ENCODE measurements at places on chromosomes 6 and 20. TPM values are rescaled to one million over a fixed set of nuclear protein-coding genes. Genes with fewer than 3 reads are reported as not detected.

The CDKN1A gene
- 669 TPM for total RNA-seq

The SLC17A3 gene
- not detected for total RNA-seq

The LRRN4 gene
- total RNA-seq, result not detected

The PM20D2 gene
- total RNA-seq, result 4.6 TPM

The HFE gene
- total RNA-seq, result 12.5 TPM

The LY6G5B gene
- 2.4 TPM for total RNA-seq

The BCAS1 gene
- total RNA-seq, result not detected

The STMND1 gene
- total RNA-seq, result not detected

The OR12D2 gene
- total RNA-seq, result not detected

The GPLD1 gene
- total RNA-seq, result not detected

The BAG2 gene
- total RNA-seq, result 19.6 TPM

- DNase-seq, result no peak
Measured at GRCh38 chr6:13709689-13710551, 1.7 kb downstream of the RANBP9 start.

- no peak for DNase-seq
Measured at GRCh38 chr6:75748003-75748742, 866 bp upstream of the MYO6 start.

GRCh38 chr6:151452750-151453427 lies 963 bp upstream of the RMND1 start:
- no peak for DNase-seq

DNA sequence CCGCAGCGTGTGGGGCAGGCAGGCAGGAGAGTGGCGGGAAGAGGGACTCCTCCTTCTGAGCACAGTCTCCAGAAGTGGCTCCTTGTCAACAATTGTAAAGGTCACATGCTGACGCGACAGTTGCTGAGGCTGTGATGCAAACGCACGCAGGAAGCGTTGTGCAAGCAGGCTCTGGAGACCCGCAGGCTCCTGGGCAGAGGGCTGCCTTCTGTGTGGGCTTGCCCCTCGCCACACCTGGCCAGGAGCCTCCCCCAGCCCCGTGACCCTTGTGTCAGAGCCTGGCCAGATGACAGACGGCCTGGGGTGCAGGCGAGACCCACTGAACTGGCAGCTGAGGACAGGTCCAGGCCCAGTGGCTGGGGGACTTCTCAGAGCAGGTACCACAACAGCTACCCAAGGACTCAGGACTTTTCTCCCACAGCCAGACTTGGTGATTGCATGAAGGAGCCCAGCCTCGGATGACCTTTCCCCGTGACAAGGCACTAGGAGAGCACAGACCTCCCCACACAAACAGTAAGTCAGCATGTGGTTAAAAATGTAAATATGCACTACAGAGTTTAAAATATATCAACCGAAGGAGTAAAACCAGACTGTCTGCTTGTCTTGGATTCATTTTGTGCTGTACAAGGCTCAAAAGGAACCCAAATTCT lies 222.1 kb upstream of the RREB1 start:
- no peak for DNase-seq

DNA sequence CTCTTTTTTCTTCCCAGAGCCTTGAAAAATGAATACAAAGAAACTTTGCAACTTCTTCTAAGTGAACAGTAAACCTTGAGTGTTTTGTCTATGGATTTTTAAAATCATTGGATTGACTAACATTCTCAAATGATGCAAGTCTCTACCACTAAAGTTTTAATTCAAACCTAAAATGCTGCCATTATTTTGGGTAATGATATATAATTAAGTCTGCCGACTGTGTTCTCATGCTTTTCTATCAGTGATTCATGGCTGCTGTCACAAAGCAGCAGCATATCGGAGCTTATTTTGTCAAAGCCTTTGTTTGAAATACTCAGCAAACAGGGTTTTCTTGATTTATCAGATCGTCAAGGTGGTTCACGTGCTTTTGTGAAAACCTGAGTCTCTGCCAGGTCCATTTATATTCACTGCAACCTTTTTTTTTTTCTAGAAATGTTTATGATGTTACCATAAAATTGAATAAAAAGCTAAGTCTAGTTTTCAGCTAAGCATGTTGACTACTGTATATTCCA lies 96.3 kb downstream of the GJA1 start:
- DNase-seq, result no peak

DNA sequence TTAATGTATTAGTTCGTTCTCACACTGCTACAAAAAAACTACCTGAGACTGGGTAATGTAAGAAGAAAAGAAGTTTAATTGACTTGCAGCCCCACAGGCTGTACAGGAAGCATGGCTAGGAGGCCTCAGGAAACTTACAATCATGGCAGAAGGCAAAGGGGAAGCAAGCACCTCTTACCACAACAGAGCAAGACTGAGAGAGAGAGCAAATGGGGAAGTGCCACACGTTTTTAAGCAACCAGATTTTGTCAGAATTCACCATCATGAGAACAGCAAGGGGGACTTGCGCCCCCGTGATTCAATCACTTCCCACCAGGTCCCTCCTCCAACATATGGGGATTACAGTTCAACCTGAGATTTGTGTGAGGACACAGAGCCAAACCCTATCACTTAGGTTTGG lies 70.8 kb upstream of the SRSF6 start:
- no peak for DNase-seq

DNA sequence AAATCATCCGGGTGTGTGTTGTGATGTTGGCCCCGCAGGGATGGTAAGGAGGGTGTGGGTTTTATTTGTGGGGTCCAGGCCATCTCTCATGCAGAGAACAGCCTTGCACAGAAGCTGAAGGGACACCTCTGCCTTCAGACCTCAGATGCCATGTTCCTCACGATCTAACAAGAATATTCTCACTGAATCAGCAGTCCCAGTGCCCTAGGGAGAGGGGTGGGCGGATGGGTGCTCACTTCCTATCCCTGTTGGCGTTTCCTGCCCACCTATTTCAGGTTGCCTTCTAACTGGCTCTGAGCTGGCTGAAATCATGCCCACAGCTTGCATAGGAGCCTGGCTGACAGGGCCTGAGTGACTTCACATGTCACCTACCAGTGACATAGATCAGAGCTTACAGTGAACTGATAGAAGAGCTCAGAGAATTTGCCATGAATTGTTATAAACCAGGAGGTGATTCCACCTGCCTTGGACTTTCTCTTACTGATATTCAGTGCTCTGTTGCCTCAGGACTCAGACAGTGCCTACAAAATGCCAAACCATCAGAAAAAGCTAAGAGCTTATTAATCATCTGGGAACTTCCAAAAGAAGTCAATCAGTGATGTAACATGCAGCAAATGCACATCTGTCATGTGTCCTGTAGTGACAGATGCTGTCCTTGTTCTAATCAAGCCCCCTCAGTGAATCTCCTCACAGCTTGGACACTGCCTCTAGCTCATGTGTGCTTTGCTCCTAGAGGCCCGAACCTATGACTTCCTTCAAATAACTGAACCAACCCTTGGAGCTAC lies 285.8 kb upstream of the PRND start:
- DNase-seq, result no peak

GRCh38 chr6:63899550-63899949 lies 263.9 kb downstream of the PHF3 start:
- DNase-seq, result peak; percentile 44

GRCh38 chr6:113630738-113631535 lies 226.2 kb upstream of the MARCKS start:
- DNase-seq, result no peak

DNA sequence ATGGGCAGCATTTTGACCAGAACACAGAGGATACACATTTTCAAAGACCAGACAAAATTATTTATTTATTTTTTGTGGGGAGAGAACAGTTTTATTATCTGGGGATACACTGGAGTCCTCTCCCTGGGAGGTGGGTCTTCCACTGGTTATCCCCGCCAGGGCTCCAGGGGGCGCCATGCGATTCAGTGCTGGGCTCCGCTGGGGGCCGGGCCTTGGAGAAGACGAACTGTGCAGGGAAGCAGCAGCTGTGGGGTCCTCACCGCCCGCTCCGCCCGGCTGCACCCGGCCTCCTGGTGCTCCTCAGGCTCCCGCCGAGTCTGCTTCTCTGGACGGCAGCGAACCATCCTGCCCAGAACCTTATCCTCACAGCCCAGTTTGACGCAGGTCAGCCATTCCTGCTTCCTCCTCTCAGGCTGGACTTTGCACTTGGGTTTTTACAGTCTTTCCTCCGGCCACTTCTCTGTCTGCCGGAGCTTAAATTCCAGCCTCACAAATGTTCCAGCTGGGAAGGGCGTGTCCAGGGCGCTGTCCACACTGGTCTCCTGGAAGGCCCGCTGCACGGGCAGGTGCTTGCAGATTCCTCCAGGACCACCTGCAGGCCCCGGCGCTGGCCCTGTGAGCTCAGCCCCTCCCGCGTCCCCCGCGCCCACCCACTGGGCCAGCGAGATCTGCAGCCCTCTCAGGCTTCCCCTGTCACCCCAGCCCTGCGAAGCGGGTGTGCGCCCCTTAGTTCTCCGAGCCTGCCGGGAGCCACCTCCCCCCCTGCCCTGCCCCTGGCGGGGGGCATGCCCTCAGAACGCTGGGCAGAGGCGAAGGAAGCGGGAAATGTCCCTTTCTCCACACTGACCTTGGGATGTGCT lies 1830.0 kb upstream of the DEFB115 start:
- DNase-seq, result no peak

- peak; percentile 26 for DNase-seq
Measured at GRCh38 chr20:15364781-15365180, 1027.4 kb upstream of the FLRT3 start.

- DNase-seq, result no peak
Measured at GRCh38 chr20:51570739-51571459, 28.4 kb upstream of the NFATC2 start.

DNA sequence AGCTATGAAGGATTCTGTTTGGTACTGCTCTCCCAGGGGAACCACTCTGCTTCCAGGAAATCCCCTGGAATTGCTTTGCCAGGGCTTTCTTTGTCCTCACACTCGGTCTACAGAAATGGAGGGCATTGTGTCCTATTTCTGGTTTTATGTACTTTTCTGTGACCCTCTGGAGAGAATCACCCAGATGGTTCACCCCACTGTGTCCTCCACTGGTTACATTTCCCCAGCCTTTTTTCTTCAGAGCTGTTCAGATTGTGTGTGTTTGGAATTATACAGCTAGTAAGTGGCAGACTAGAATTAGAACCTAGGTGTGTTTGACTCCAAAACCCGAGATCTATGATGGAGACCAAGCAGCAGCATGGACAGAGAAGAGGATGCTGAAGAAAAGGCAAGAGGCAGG lies 80.8 kb downstream of the CD164 start:
- no peak for DNase-seq

DNA sequence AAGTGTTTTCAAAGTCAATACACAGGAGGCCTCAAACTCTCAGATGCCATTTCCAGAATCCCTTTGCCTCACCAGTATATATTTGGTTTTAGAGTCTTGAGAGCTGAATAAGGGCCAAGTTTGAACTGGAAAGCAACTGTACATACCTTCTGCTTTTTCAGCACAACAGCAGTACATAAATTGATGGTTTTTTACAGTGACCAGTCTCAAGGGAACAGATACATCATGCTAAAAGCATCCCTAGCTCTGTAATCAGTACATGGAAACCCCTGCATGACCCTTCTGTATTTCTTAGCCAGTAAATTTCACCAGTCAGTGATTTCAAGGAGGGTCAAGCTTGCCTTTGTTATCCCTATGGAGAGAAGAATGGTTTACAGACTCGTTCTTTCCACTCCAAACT lies 40.6 kb upstream of the ECHDC1 start:
- DNase-seq, result peak; percentile 83

GRCh38 chr6:126380072-126380583 lies 40.2 kb downstream of the CENPW start:
- no peak for DNase-seq

GRCh38 chr20:49430320-49430719 lies 52.1 kb downstream of the KCNB1 start:
- no peak for DNase-seq

- DNase-seq, result peak; percentile 18
Measured at GRCh38 chr6:110828396-110828795, 13.1 kb upstream of the CDK19 start.

DNA sequence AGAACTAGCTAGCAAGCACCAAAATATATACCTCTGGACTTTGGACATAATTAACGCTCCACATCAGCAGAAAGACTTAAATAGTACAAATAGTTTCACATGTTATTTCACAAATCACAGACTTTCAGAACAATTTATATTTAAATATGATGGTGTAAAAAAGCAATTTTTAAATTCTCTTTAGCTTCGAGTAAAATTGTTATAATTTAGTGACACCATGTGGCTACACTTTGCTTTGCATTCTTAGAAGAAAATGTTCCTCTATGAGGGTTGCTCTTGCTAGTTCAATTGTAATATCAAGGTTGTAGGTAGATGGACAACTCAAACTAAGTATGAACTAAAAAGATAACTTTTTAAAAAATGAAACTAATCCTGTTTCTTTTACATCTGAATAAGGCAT lies 69.0 kb downstream of the BTBD9 start:
- peak; percentile 11 for DNase-seq

- DNase-seq, result no peak
Measured at GRCh38 chr20:58137651-58138265, 90.7 kb downstream of the ANKRD60 start.

- DNase-seq, result no peak
Measured at GRCh38 chr6:38805127-38805655, 90.1 kb downstream of the DNAH8 start.

DNA sequence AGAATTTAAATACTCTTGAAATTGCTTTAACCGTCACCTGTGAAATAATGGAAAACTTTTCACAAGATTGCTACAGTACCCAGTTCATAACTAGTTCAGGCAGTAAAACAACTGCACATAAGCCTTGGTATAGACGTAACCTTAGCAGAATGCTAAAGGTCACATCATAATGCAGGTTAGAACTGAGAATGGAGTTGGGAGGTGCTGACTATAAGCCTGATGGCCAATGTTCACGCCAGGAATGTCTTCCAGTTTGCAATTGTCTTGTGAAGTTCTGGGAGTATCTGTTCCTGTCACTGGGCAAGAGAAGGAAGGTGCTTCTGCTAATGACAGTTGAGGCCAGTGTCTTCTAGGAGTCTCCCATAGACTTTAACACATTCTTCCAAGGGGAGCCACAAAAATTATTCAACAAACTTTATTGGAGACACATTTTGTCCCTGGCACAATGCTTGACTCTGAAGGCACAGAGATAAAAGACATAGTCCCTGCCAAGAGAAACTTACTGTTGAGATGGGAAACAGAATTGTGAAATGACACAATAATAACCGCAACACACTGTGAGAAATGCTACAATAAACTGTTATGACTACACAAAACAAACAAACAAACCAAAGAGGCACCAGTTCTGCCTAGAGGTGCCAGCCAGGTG lies 24.6 kb upstream of the CEP162 start:
- DNase-seq, result no peak

- no peak for DNase-seq
Measured at GRCh38 chr6:170211404-170212025, 79.4 kb downstream of the DLL1 start.

GRCh38 chr6:21190701-21191100 lies 402.9 kb upstream of the SOX4 start:
- no peak for DNase-seq
